ENCODE measurements at places on chromosomes 5 and 9. TPM values are rescaled to one million over a fixed set of nuclear protein-coding genes. Genes with fewer than 3 reads are reported as not detected.

OLFM1 gene
- 0.39 TPM for total RNA-seq

FOXD1 gene
- total RNA-seq = 63.3 TPM

IFNA2 gene
- total RNA-seq = not detected

GPR21 gene
- not detected for total RNA-seq

CAVIN4 gene
- 0.82 TPM for total RNA-seq

LCN6 gene
- total RNA-seq = not detected

MZB1 gene
- total RNA-seq = 0.49 TPM

NMUR2 gene
- not detected for total RNA-seq

SH3PXD2B gene
- total RNA-seq = 39.7 TPM

INSL6 gene
- not detected for total RNA-seq

NUTM2F gene
- not detected for total RNA-seq

SLC45A2 gene
- not detected for total RNA-seq

GMCL2 gene
- not detected for total RNA-seq

NME5 gene
- total RNA-seq = 1.7 TPM

LCN9 gene
- not detected for total RNA-seq

All from Panc1 (cell line).